AG09309 (cell line): ENCODE measurements at places on chromosomes 4 and X.

DNA sequence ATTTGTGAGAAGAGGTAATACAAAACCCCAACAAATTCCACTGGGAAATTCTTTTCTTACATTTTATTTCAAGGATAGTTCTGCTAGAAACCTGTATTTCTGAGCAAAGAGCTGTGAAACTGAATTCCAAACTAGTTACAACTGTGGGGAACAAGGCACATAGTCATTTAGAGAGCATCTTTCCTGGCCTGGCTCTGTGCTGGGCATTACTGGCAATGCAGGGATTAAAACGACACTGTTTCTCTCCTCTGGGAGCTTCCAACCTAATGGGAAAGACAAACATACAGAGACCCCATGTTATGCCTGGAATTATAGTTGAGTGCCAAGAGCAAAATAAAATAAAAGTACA is 36.5 kb downstream of the SUPT20HL1 start:
- DNase-seq, result no peak

- DNase-seq, result no peak
Observed at GRCh38 chr4:108118505-108118904, 50.2 kb downstream of the LEF1 start.

DNA sequence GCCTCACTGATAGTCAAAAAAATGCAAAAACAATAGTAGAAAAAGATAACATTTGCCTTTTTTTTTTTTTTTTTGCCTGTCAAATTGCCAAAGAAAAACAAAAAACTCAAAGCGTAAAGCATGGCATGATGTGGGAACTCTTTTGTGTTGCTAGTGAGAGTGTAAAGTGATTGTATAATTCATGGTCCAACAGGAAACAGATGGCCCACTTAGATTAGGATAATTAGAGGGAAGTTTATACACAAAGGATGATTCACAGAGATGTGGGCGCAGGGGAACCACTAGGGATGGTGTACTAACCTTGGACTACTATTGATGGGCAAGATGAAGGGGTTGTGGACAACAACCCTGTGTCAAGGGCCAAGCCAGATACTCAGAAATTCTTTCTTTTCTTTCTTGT is 16.4 kb downstream of the MCUB start:
- no peak for DNase-seq

- DNase-seq, result no peak
Observed at GRCh38 chr4:12458621-12459020, 1025.5 kb downstream of the RAB28 start.

- no peak for DNase-seq
Observed at GRCh38 chr4:78250500-78250899, 193.4 kb downstream of the FRAS1 start.

- DNase-seq, result peak; percentile 33
Observed at GRCh38 chr4:128228845-128229795, 58.5 kb downstream of the PGRMC2 start.

- no peak for DNase-seq
Observed at GRCh38 chr4:112775801-112776200, 138.9 kb downstream of the LARP7 start.

GRCh38 chr4:176453079-176453478 is 133.3 kb downstream of the SPCS3 start:
- DNase-seq, result no peak

GRCh38 chr4:78551420-78552351 is at the start of gene ANXA3:
Gene ANXA3 (plus strand): TSS chr4:78551770. CDS start chr4:78554474, 2,704 bp downstream.
- DNase-seq, result no peak

DNA sequence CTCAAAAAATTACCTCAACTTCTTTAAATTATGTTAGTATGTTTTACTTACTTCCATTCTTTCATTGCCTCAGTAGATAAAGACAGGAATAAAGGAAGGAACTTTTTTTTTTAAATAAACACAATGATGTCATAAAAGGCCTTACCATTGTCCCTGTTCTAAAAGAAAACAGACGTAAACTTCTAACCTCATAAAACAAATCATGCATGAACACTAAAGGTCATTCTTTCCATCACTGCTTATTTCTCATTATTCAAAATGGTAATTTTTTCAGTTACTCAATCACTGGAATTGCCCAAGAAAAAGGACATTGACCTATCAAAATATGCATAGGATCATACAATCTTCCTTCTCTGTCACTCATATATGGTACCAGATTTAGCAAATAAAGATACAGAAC is 32.2 kb upstream of the ARMCX2 start:
- DNase-seq, result no peak

DNA sequence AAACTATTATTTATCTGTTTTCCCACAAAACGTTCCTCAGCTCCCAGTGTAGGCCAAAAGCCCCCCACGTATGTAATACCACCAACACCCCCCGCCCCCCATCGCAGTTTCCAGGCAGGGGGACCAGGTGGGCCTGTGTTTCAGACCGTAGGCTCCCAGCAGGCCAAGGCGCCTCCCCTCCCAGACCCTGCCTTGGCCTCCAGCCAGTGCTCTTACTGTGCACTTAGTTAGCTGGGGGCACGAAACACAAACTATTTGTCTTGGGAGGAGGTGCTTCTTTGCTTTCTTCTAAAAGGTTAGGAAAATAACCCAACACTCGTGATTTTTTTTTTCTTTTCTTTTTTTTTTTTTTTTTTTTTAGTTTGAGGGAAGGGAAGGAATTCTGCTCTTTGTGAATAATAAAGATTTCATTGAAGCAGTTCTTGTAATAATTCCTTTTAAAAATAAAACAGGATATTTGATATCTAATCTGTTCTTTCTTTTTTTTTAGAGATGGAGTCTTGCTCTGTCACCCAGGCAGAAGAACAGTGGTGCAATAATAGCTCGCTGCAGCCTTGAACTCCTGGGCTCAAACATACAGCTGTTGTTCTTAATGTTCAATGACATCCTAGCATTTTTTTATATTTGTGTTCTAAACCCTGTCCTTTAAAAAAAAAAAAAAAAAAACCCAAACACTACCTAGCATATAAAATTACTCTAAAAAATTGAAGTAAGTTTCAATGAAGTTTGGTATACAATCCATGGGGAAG is 83.0 kb upstream of the CLDN34 start:
- no peak for DNase-seq

- DNase-seq, result no peak
Observed at GRCh38 chrX:11781734-11782370, 23.8 kb downstream of the MSL3 start.

DNA sequence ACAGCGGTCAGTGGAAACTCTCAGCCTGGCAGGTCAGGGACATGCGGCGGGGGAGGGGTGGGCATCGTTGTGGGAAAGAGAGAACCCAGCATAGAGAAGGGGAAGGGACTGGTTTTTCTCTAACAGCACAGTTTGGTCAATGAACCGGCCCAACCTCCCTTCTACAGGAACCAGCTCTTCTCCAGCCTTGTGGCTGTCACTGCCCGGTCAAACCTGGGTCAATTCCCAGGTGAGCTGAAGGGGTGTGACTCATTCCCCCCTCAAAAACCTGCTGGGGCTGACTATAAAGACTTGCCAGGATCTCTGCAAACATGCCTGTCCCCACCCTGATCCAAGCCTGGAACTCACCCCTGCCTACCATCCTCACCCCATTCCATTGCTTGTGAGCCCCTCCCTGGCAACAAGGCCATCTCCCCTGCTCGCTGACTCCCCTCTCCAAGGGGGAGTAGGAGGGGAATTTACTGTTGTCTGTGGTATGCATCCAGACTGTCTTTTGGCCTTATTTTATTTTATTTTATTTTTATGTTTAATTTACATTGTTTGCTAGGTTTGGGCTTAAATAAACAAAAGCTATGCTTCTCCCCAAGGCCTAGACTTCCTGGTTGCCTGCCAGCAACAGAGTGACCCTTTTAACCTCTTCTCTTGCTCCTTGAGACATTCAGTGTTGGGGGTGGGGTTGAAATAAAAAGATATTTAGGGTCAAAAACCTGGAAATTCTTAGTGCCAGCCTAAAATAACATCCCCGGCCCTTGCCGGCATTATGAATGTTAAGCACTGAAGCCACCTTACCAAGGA is 49.6 kb downstream of the TSC22D3 start:
- DNase-seq, result no peak

- DNase-seq, result no peak
Observed at GRCh38 chrX:139020801-139021200, 309.3 kb upstream of the FGF13 start.

GRCh38 chr4:96993560-96993959 is 1149.7 kb downstream of the STPG2 start:
- DNase-seq, result no peak

DNA sequence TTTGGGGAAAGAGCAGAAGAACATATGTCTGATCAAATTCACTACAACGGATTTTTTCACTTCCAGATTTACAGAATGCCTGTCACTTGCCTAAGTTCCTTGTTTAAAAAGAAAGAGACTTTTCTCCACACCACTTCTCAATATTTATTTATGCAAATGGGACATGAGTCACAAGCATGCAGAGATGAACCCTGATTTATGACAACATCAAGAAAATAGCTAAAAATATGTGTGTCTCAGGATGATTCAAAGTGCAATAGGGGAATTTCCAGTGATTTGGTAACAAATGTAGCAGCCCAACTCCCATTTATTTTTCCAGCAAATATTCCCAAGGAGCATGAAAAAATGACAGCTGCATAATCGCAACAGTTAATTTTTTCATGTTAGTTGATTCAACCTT is 180.4 kb upstream of the FAT1 start:
- peak; percentile 80 for DNase-seq

- no peak for DNase-seq
Observed at GRCh38 chrX:142686653-142687283, 339.0 kb upstream of the SPANXN4 start.

DNA sequence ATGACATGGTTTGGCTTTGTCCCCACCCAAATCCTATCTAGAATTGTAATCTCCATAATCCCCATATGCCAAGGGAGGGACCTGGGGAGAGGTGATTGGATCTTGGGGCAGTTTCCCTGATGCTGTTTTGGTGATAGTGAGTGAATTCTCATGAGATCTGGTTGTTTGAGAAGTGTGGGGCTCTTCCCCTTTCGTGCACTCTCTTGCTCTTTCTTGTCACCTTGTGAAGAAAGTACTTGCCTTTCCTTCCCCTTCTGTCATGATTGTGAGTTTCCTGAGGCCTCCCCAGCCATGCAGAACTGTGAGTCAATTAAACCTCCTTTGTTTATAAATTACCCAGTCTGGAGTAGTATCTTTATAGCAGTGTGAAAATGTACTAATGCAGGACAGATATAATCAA is 36.4 kb upstream of the FREM3 start:
- no peak for DNase-seq

DNA sequence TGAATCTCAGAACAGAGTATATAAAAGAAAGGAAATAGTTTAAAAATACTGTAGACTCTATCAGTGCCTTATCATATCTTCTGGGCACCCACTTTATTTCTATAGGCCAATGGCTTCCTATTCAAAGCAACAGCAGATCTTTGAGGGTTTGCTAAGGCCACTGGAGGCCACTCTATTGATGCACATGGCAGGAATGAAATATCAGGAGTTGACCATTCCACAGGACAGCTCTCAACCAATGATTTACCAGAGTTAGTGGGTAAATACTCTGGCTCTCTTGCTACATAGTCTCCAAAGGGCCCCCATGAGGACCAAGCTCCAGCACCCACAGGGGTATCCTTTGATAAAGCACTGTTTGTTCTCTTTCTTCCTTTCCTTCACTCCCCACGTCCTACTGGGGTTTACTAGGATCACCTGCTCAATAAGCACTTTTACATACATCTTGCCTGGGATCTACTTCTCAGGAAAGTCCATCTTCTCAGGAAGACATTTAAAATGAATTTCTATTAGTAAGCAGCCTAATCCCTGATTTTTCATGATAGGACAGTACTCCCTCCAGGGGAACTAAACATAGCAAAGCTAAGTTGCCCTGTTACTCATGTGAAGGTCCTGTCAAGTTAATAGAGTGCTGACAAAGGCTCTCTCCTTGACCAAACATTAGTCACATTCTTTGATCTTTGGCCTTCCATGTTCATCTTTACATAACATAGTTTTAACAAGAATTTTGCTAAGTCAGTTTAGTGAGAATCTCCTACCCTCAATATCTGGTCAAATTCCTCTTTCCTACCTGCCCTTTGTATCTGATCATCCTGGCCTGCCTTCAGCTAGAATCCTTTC is 459.7 kb downstream of the GRXCR1 start:
- no peak for DNase-seq

DNA sequence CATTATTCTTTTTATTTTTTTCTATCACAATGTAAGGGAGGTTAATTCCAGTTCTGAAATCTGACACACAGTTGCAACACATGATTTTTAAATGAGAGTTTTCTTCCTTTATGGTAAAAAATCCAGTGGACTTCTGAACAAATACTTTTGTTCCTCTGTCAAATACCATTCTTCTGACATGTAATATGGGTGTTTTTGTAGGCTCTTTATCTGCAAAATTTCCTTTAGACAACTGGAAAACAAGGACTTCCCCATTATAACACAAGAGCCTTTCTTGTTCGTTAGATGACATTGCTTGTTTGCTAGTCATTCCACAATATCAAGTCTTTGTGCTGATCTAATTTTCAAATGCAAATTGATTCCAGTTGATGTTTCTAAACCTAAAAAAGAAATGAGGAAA is 7.7 kb downstream of the FANCB start:
- DNase-seq, result peak; percentile 10

GRCh38 chrX:152932598-152933175 is 34.8 kb downstream of the ZNF185 start:
- no peak for DNase-seq

DNA sequence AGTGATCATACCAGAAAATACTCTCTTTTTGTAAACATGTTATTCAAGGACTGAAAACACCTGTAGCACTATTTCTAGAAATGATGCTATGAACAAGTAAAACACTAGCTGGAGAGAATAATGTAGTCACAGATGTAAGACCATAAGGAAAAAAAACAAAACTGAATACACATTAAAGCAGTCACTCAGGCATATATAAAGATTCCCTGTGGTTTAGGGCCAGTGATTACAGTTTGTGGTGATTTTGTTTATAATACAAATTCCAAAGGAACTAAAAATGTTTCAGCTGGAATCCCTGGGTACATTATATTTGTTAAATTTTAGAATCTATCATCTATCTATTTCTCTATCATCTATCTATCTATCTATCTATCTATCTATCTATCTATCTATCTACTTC is 777.8 kb upstream of the FRG1 start:
- DNase-seq, result no peak

- DNase-seq, result peak; percentile 18
Observed at GRCh38 chr4:973431-974397, at the start of gene DGKQ. Gene DGKQ (minus strand): TSS chr4:973569. CDS start chr4:973482, 87 bp downstream.

- DNase-seq, result no peak
Observed at GRCh38 chr4:22556495-22556894, 40.6 kb upstream of the ADGRA3 start.

- DNase-seq, result no peak
Observed at GRCh38 chrX:132819711-132820264, 138.6 kb downstream of the HS6ST2 start.

GRCh38 chr4:78168029-78168428 is 110.9 kb downstream of the FRAS1 start:
- no peak for DNase-seq

- DNase-seq, result no peak
Observed at GRCh38 chr4:26525136-26525770, 35.0 kb upstream of the CCKAR start.

DNA sequence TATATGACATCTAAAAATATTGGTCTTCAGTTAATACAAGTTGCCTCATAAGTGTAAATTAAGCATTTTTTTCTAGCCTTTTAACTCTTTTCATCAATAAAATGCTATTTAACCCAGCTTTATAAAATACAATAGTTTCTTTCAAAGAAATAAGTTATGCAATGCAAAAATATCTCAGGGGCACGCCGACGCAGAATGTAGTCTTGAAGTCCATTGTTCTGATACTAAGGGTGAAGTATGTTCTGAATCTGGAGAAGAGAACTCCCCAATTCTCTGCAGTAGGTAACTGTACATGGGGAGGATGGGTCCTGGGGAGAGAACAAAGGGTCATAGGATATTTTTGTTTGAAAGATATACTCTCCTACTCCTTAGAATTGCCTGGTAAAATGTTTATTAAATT is 256.6 kb upstream of the NDST4 start:
- DNase-seq, result no peak
